Neural progenitor cell (in vitro differentiated cells): ENCODE measurements at places on chromosomes 16 and 17.

GRCh38 chr16:23072084-23072599 is 77.1 kb downstream of the USP31 start:
- DNase-seq: no peak

DNA sequence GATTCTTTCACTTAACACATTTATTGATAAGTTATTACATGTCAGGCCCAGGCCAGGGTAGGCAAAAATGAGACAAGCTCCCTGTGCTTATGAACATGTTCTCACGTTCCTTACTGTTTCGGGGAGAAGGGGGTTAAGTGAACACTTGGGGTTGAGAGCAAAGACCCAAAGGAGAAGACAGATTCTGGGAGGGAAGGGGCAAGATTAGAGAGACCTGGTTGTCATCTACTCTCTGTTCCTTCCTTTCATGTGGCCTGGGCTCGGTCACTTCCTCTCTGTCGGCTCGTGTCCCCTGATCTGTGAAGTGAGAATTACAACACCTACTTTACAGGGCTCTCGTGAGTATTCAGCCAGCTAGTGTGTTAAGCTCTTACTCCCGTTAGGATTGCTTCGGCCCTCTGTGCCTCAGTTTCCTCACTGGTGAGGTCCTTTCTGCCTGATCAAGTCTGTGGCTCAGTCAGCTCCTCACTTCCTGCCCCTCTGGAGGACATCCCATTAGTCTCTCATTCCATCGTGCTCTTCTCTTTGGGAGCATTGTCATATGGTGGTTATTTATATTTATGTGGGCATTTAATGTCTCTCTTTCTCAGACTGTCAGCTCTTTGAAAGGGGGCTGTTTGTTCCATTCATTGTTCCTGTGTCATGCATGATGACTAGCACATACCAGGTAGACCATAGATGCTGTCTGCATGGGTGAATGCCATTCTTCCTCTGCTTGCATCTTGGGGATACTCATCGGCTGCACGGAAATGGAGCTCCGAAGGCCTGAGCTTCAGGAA is 38.9 kb downstream of the PLCG2 start:
- no peak for DNase-seq

- DNase-seq: no peak
Observed at GRCh38 chr16:78647019-78647418, 547.6 kb downstream of the WWOX start.

- DNase-seq: no peak
Observed at GRCh38 chr17:28053725-28054124, 11.2 kb downstream of the NLK start.

- DNase-seq: no peak
Observed at GRCh38 chr16:12673466-12673865, 130.2 kb downstream of the CPPED1 start.

GRCh38 chr16:47815655-47816054 is 340.1 kb downstream of the ABCC12 start:
- DNase-seq: no peak

DNA sequence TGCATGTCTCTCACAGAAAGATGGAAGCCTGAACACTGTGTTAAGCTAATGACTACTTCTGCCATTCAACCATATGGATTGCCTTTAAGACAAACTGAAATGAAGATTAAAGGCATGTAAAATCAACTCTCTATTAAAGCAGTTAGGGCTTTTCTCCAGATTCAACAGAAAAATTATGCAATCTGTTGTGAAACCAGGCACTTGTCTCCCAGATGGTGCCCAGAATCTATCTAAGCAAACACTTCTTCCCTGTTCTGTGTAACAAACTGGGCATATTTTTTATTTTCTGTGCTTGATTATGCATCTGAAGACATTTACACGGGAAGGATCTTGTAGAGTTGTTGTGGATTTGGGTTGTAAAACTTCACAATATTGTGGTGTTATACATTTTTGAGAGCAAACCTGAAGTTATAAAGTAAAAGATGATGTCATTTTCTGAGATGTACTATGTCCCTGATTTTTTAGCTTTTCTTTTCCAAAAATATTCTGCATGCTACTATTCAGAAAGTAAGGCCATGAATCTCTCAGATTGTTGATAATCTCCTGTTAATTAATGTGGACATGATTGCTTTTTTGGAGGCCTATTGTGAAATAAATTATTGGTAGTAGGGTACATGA is 1550.3 kb downstream of the CDH8 start:
- no peak for DNase-seq

GRCh38 chr17:33451221-33451620 is 158.1 kb upstream of the ASIC2 start:
- DNase-seq: no peak

DNA sequence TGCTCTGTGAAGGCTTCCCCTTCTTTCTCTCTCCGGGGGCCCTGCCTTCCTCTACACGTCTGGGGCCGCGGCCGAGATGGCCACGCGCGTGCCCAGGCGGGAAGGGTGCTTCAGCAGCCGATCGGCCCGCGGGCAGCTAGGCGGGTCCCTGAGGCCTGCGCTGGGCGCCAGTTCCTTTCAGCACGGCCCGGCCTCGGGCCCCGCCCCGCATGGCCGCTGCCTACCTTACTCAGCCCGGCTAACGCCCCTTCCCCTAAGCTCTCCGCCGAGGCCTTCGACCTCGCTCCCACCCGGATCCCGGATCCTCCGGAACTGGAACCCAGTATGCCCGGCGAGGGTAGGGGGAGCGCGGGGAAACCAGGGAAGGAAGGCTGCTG is 335 bp downstream of the TMEM11 start:
- DNase-seq: peak; percentile 75

DNA sequence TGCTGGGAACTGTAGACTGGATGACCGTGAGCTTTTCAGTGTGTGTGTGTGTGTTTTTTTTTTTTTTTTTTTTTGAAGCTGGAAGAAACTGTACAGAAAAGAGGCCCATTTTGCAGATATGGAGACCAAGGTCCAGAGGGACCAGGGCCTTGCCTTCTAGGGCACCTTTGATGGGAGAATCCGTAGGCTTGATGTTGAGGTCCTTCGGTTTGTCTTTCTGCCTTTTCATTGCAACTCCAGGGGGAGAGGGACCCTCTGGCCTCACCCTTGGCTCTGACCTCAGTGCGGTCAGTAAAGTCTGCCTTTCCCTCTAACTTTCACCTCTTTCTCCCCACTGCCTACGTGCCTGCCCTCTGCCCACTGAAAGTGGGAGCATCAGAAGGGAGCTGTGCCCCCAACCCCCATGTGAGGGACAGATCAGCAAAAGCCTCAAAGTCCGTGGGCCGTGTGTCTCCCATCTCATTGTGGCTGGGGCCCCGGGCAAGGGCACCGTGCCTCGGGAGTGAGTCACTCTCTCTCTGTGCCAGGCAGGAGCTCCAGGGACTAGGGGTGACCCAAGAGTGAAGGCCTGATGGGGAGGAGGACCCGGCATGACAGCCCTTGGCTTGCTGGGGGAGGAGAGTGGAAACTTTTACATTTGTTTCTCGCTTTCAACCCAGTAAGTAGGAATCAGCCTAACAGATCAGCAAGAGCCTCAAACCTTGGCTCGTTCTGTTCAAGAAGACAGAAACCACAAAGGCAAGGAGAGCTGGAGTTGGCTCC is 123.6 kb downstream of the CMIP start:
- no peak for DNase-seq

DNA sequence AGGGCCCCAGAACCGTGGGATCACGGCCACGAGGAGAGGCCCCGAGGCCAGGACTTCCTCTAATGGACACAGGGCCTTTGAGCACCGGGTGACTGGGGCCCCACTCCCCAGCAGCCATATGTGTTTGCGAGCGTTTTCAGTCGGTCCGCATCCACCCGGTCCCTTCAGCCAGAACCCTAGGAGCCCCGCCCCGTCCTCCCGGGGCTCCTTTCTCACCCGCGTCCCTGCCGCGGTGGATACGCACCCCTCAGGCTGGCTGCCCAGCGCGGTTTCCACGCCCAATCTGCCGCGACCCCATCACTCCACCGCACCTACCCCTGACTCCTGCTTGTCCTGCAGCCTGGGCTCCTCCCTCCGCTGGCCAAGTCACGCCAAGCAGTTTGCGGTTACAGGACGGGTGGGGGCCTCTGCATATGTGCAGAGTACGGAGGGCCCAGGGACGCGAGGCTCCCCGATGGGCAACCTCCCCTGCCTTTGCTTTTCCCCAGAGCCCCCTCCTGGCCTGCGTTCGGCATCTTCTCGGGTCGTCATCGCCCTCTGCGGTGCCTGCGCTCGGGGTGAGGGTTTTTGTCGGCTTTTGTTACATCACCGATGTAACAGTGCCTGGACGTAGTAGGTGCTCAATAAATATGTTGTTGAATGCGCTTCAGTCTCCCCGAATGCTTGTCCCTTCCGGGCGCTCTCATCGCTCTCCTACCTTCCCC is 1.0 kb upstream of the TTYH2 start:
- DNase-seq: peak; percentile 34

DNA sequence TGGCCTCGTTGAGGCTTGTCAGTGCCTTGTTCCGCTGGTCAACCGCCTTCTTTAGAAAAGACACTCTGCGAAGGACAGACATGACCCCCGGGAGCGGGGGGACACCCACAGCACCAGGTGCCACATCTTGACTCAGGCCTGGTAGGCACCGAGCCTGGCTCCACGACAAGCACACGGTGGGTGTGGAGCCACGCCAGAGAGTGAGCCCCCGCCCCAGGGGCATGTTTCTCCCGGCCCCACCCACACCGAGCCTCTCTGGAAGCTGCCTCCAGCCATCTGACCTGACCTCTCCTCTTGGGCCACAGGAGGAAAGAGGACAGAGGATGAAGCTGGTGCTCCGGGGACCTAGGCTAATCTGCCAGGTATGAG is 4.6 kb downstream of the FAAP100 start:
- no peak for DNase-seq

DNA sequence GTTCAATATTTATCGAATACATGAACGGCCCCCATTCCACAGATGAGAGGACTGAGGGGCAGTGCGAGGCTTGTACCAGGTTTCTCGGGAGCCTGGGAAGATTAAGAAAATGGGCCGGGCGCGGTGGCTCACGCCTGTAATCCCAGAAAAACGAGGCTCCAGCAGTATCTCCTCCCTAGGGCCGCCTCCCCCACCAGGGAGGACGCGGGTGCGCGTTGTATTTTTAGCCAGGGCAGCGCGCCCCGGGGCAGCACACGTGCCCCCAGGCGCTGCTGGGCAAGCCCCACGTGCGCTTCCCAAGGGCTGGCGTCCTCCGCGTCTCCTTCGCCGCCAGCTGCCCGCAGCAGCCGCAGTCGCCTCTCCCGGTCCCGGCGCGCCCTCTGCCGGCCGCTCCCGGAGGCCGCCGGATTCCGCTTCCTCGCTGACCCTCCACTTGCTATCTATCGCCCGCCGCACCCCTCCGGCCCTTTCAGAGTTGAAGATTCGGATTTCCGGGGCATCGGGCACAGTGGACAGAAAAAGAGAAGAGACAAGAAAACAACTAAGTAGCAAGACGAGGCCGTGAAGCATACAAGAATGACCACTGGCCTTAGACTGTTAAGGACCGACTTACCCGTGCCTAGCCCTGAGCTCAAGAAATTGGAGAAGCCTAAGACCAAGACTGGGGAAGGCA is 1.9 kb upstream of the YBX2 start:
- peak; percentile 94 for DNase-seq

DNA sequence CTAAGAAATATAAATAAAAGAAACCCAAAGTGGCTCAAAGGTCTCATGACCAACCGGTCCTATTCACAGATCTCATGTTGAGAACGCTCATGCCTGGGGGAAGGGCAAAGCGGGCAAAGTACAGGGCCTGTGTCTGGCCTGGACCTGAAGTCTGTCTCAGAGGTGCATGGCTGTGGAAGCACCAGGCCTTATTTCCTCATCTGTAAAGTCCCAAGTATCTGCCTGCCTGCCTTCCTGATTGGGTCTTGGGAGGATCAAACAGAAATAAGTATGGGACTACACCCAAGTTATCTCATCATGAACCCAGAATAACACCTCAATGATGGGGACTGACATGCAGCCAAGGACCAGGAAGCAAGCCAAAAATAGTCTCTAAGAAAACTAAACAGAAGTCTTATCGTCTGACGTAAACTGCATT is 14.2 kb downstream of the AXIN2 start:
- DNase-seq: no peak

DNA sequence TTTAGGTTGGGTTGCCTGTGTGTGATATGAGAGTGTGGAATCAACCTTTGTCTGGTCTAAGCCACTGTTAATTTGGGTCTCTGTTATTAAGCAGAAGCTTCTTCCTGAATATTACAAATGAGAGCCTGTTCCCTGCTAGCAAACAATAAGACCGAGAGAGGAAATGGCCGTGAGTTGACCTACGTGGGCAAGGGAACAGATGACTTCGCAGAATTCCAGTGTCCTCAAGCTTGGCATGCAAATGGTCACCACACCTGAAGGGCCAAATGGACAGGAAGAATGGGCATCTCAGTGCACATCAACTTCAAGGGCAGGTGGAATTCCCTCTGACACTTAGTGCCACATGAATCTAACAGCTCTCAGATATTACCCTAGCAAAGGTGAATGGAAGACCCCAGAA is 250.8 kb upstream of the FOXF1 start:
- no peak for DNase-seq

DNA sequence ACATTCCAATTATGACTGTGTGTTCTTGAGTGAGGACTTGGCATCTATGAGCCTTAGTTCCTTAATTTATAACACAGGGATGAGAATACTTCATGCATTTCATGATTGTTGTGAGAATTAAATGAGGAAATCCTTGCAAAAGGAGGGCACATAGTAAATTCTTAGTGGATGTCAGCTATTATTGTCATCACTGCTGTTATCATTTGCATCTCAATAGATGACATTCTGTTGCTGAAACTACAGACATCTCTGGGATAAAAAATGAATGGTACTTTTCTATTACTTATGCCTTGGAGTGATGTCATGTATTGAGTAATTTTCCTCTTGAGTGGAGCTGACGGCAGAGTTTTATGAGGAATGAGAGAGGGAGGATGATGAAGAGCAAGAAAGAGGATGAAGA is 184.4 kb upstream of the CDH11 start:
- no peak for DNase-seq

GRCh38 chr16:27156579-27156978 is 46.7 kb upstream of the KDM8 start:
- no peak for DNase-seq

GRCh38 chr17:72332367-72332766 is 211.5 kb downstream of the SOX9 start:
- DNase-seq: no peak

DNA sequence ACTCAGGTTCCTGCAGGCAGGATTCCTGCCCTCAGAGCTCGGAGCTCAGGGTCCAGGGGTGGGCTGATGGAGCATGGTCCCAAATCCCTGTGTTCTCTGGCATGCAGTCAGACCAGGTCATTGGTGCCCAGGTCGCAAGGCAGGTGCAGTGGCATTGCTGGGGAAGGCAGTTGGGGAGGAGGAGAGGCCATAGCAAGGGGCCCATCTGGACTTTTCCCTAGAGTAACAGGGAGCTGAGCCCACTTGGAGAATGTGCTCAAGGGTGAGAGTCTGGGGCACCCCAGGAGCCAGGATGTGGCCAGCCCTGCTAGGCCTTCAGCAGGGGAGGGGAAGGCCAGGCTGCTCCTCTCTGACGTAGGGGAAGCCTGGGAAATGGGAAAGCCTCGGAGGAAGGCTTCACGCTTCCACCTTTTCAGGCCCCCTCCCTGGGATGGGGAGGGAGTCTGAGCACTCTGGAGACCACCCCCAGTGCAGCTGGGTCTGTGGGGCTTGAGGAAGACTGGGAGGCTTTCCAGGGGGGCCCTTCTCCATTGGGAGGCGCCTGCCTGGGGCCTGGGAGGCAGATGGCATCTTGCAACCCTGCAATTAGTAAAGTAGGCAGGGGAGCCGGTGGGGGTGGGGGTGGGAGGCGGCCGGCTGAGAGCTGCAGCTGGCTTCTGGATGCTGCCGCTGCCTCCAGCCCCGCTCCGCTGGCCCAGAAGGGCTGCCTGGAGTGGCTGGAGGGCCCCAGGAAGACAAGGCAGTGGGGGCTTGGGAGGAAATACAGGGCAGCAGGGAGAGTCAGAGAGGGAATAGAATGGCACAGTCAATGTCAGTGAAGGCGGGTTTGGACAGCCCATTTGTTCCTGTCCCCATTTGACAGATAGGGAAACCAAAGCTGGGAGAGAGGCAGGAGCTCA is 21.1 kb upstream of the DOK4 start:
- peak; percentile 31 for DNase-seq
